Stimulated activated CD4-positive, alpha-beta T cell treated with anti-CD3 and anti-CD28 coated beads, TNF-alpha, amount 100 ng/mL, for 4 hours (primary cell): ENCODE measurements at places on chromosomes 11 and 22.

DNA sequence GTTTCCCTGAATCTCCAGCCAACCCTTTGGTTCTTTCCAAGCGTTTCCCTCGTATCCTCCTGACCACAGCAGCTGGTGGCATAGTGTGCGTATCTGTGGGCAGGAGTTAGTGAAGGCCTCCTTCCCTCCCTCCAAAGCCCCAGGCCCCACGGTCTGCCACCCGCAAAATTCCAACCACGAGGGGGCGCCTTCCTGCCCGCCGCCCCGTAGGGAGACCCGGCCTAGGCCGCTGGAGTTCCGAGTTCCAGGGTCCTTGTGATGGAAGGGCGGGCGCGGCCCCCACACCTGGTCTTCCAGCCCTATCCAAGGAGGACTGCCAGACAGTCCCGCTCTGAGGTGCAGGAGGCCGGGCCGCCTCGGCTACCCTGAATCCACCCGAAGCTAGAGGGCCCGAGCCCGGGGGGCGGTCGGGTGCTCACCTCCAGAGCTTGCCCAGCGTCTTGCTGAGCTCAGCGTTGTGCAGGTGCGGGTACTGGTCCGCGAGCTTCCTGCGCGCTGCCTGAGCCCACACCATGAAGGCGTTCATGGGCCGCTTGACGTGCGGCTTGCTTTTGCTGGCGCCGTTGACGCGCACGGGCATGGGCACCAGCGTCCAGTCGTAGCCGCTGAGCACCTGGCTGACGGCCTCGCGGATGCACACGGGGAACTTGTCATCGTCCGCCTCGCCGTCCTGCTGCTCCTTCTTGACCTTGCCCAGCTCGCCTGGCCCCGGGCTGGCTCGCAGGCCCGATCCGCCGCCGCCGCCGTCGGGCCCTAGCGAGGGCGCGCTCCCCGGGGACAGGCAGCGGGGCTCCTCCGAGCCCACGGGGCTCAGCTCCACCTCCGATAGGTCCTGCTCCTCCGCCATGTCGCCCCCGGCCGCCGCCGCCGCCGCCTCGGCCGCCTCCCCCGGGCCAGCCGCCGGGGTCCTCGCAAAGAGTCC, 1.2 kb downstream of the SOX10 start:
- no peak for DNase-seq

DNA sequence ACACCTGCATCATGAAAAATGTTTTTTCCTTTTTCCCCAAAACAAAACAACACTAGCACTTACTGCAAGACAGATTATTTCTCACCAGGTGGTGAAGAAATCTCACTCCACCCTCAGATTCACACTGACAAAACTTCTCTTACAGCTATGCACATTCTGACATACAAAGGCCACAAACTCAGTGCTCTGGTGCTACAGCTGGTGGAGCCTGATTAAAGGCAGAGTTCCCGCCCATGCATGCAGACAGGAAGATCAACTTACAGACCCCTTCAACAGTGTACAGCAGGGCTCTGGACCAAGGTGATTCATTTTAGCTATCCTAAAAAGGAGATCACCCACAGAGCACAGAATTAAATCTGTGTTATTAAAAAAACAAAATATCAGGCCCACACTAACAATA, 112.6 kb downstream of the CADM1 start:
- no peak for DNase-seq

GRCh38 chr11:78100261-78100660, 20.6 kb upstream of the NDUFC2 start:
- no peak for DNase-seq

GRCh38 chr11:95778699-95779098, 10.9 kb downstream of the FAM76B start:
- no peak for DNase-seq

- no peak for DNase-seq
Measured at GRCh38 chr11:2869134-2869526, 16.4 kb downstream of the CDKN1C start.

GRCh38 chr11:18191376-18191775, 18.7 kb downstream of the MRGPRX4 start:
- DNase-seq, result no peak

- DNase-seq, result no peak
Measured at GRCh38 chr11:117189191-117189940, 9.8 kb upstream of the TAGLN start.

DNA sequence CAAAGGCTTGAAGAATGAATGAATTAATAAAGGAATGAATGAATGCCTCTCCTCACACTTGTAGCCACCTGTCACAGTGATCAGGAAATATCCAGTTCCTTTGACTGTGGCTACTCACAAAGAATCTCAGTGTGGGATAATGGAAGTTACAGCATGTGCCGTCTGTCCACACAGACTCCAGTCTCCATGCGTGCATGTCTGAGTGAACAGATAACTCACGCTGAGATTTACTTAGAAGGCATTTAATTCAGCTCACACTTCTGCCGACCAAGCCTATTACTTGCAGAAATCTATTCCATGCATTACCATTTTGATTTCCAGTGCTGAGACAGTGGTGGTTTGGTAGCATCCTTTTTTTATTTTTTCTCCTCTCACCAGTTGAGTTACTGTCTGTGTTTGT, 32.3 kb upstream of the HMGXB4 start:
- no peak for DNase-seq

DNA sequence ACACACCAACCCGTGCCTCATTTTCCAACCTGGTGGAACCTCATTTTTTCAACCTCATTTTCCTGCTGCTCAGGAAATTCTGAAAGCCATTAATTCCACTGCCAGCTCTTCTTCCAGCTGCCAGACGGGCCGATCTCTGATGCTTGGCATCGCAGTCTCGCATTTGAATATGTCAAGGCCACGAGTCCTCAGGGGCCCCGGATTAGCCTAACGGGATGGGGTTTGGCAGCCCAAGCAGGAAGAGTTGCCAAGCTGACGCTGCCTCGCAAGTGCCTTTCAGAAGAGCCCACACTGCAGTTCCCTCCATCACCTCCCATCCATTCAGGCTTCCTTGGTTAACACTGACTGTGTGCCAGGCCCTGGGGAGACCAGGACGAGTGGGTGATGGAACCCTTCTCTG, 8.7 kb downstream of the RASD2 start:
- no peak for DNase-seq

DNA sequence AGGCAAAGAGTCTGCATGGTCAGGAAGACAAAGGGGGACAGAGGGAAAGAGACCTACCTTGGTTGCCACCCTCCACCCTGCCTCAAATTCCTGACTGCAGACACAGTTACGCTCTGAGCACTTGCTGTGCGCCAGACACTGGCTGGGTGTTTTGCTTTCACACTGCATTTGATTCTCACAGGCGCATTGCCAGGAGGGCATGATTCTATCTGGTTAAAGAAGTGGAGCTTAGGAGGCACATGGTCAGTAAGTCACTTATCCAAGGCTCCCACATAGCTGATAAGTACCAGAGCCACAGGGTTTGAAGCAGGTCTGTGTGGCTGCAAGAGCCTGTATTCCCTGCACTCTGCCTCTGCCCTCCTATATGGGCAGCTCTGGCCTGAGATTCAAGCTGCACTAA, 103.9 kb downstream of the TIMP3 start:
- DNase-seq, result no peak

DNA sequence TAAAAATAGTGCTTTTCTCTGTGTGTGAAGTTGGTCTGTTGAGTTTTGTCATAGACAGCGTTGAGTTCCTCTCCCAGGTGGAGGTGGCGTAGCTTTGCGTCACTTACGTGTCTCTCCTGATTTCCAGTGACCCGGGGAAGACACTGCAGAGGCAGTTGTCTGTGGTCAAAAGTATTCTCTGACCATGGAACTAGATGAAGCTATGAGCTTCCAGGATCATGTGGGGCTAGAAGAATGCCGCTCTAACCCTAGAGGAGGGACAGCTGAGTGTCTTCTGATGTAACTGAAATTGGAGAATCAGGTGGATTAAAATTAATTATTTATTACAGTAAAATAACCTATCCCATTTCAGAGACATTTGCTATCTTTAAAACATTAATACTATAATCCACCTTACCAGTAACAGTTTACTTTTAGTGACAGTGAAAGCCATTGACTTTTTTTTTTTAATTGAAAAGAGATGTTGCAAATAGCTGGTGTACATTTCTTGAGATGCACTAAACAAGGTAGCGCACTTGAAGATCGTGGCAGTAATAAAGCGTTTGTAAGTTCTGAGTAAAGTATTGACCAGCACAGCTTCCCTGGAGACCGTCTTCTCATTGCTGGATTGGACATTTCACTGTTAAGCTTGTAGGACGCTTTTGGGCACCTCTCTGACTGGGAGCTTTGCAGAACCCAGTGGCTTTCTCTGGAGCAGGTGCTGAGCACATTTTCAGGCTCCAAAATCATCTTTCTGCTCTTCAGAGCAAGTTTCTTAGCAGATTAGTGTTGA, 9.7 kb downstream of the CAT start:
- DNase-seq, result no peak

DNA sequence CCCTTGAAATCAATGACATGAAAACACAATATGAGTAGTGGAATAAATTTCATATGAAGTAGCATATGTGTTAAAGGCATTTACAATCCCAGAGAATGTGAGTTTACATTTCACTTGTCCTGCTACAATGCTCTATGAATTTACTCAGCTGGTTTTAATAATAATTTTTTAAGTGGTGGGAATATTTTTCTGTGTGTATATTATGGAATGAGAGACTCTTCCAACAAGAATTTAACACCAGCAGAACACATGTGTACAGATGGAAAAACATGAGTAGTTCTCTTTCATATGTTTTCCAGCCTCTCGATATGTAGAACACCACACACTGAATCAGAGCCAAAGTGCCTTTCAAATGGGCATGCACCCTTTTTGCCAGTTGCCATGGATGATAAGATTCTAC, 170.4 kb downstream of the MAML2 start:
- no peak for DNase-seq

GRCh38 chr22:39773976-39774539, 119.5 kb downstream of the ENTHD1 start:
- DNase-seq, result peak; percentile 4

GRCh38 chr11:103601225-103601846, 435.1 kb upstream of the DDI1 start:
- DNase-seq, result no peak

DNA sequence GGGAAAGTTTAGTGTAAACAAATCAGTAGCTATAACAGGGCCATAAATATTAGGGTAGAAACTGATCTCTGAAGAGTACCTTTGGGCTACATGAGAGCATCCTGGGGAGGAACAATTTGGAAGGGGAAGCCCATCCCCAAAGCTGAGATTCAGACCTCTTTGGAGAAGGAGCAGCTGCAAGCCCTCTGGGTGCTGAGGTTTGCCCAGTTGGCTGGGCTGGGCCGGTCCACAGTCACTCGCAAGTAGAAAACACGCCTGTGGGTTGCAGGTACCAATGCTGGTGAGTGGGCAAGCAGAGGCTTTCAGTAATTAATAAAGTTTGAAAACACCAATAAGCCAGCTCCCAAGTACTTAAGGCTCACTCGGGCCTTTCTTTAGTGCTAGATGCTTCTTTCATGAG, 124.5 kb downstream of the ARHGAP8 start:
- no peak for DNase-seq

GRCh38 chr11:16956538-16957153, 57.6 kb downstream of the PLEKHA7 start:
- DNase-seq, result no peak

- DNase-seq, result no peak
Measured at GRCh38 chr22:48742191-48742555, 1085.5 kb downstream of the BRD1 start.

DNA sequence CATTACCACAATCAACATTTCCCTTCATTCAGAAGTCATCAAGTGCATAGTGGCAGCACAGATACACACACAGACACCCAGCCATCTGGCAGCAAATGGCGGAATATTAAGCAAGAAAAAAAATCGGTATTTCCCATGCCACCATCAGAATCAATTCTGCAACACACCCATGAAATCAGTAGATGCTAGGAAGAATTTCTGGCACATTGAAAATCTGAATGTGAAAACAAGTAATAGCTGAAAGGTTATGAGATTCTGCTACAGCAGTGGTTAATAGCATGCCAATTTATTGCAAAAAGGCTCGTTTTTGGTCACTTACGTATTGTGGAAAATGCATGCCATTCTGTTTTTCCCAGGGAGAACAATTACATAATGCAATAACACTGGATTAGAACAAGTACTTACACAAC, 91.1 kb downstream of the PICALM start:
- DNase-seq, result no peak

GRCh38 chr11:88680806-88681205, 343.3 kb upstream of the CTSC start:
- DNase-seq, result no peak

- no peak for DNase-seq
Measured at GRCh38 chr11:67043572-67044349, 12.9 kb upstream of the RHOD start.

DNA sequence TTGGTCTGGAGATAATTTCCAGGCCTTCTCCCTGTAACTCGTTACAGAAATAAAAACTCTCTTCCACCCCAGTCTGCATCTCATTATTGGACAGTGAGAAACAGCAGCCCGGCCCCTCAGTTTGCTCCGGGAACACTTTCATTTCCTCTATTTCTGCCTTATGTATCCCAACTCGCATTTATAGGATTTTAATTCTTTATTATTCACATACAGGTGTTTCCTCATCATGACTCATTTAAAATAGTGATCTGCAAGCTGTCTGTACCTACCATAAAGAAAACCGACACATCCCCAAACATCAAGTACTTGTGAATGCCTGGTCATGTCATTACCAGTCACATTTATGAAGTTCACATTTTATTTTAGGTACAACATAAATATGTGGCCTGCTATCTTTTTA, 42.8 kb downstream of the PIWIL3 start:
- DNase-seq, result no peak

DNA sequence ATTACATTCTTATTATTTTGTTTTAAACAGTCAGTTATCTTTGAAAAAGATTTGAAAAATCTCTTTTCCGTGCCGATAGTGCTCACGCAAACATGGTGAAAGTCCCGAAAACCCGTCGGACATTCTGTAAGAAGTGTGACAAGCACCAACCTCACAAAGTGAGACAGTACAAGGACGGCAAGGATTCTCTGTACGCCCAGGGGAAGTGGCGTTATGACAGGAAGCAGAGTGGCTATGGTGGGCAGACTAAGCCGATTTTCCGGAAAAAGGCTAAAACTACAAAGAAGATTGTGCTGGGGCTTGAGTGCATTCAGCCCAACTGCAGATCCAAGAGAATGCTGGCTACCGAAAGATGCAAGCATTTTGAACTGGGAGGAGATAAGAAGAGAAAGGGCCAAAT, 28.7 kb upstream of the CTSD start:
- DNase-seq, result no peak

GRCh38 chr11:57574061-57574460, 6.6 kb upstream of the UBE2L6 start:
- no peak for DNase-seq
